ENCODE measurements at places on chromosomes 4 and X. TPM values are rescaled to one million over a fixed set of nuclear protein-coding genes. Genes with fewer than 3 reads are reported as not detected.
A peak's percentile ranks its signal among the peaks of the same experiment; 100 is the strongest.

DNA sequence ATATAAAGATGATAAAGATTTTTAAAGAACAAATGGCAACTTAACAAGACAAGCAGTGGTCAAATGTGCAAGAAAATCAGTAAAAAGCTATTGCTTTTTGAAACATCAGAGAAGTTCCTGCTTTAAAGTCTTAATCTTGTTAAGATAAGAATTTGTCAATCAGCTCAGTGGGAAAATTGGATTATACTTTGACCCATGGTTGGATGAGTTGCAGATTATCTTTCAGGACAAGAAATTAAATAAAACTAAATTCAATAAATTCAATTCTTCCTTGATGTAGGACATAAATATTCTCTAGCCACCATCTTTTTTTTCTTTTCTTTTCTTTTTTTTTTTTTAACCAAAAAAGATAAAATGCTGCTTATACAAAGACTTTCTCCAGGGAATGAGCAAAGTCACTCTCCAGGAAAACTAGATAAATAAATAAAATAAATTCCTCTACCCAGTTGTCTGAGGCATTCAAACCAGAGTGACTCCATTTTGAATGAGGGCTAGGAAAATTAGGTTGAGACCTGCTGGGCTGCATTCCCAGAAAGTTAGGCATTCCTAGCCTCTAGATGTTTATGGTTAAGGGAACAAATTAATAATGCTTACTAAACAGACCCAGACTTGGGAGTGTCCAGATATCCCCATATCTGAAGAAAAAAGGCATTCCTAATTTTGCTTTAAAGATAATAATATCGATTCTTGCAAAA lies 211.2 kb downstream of the SNCA start:
- no peak overlapping the region for H3K27ac ChIP-seq
- H3K36me3 ChIP-seq, result no peaks in the 10 kb centered on the region
- DNase-seq, result no peak
- no peaks in the 10 kb centered on the region for H3K4me1 ChIP-seq

GRCh38 chrX:136147315-136147901 lies at the start of gene FHL1:
Gene FHL1, plus strand, starts transcription at chrX:136147533.
- H3K4me1 ChIP-seq, result peaks cover 33% of the 10 kb centered on the region
- peak within 1 kb of the TSS; percentile 62 for H3K27ac ChIP-seq
- H3K4me3 ChIP-seq, result peak within 1 kb of the TSS; percentile 65
- no peaks in the 10 kb centered on the region for H3K36me3 ChIP-seq

Gene SOX3
- total RNA-seq, result not detected

DNA sequence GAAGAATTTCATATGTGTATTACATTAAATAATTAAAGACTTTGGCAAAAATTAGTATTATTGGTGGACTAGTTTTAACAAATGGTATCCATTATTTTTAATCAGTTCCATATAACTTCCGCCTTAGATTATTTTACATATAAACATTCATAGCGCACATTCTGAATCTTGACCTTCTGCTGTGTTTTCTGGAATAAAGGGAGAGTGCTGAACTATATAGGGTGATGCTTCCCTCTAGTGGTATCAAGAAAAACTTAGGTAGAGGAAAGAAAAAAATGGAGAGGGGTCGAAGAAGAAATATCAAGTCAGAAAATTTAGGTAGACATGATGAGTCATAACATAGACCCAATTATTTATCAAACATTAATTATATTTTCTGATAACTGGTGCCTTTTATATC lies 155.6 kb upstream of the PACRGL start:
- no peak overlapping the region for H3K4me3 ChIP-seq
- H3K36me3 ChIP-seq, result no peaks in the 10 kb centered on the region
- no peaks in the 10 kb centered on the region for H3K4me1 ChIP-seq
- H3K27ac ChIP-seq, result no peak overlapping the region
- no peaks in the 10 kb centered on the region for H3K27me3 ChIP-seq

Gene CHRDL1
- not detected for total RNA-seq

Gene FATE1
- not detected for total RNA-seq

Gene MAGEB18
- total RNA-seq, result not detected

GRCh38 chr4:105741548-105741947 lies 33.0 kb downstream of the GSTCD start:
- H3K4me1 ChIP-seq, result no peaks in the 10 kb centered on the region
- H3K36me3 ChIP-seq, result no peaks in the 10 kb centered on the region
- no peak overlapping the region for H3K4me3 ChIP-seq
- no peak for DNase-seq

Gene PAGE4
- not detected for total RNA-seq

Gene IL3RA
- total RNA-seq, result 0.53 TPM

Gene USP26
- not detected for total RNA-seq

GRCh38 chrX:40094041-40094899 lies 3.5 kb downstream of the BCOR start:
- no peak for DNase-seq
- no peaks in the 10 kb centered on the region for H3K27me3 ChIP-seq
- H3K4me1 ChIP-seq, result peaks cover 37% of the 10 kb centered on the region
- H3K4me3 ChIP-seq, result peak overlapping the region; percentile 51
- H3K27ac ChIP-seq, result peak overlapping the region; percentile 63
- H3K36me3 ChIP-seq, result no peaks in the 10 kb centered on the region

Gene MAGEB17
- not detected for total RNA-seq

Gene HTRA3
- not detected for total RNA-seq

DNA sequence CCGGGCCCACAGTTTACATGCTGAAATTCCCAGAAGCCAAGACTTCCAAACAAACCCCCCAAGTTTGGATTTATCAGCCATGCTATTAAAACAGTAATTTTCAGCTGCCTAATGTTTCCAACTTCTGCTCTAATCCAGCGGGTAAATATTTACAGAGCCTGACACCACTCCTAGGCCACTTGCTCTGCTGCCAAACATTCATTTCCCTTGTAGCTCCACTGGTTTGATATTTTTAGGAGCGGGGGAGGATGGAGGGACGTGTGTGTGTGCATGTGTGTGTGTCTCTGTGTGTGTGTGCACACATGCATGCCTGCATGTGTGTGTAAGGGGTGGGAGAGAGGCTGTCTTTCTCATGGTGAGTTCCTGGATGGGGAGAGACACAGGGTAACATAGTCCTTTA lies 115.7 kb upstream of the PJA1 start:
- H3K27me3 ChIP-seq, result no peaks in the 10 kb centered on the region
- no peaks in the 10 kb centered on the region for H3K4me1 ChIP-seq
- DNase-seq, result no peak

- H3K4me1 ChIP-seq, result no peaks in the 10 kb centered on the region
- no peak overlapping the region for H3K27ac ChIP-seq
- no peak overlapping the region for H3K4me3 ChIP-seq
- no peak for DNase-seq
These were observed 600 bp upstream of the HEPH start for GRCh38 chrX:66163447-66163846.

Gene MBTPS2
- 6.9 TPM for total RNA-seq

Data from CD4-positive, alpha-beta memory T cell (primary cell).